ENCODE measurements at places on chromosomes 1 and 21.

- DNase-seq: no peak
These were observed 13.8 kb downstream of the AGT start for GRCh38 chr1:230700132-230700531.

- no peak for DNase-seq
These were observed 15.3 kb upstream of the AHCYL1 start for GRCh38 chr1:109969146-109969829.

DNA sequence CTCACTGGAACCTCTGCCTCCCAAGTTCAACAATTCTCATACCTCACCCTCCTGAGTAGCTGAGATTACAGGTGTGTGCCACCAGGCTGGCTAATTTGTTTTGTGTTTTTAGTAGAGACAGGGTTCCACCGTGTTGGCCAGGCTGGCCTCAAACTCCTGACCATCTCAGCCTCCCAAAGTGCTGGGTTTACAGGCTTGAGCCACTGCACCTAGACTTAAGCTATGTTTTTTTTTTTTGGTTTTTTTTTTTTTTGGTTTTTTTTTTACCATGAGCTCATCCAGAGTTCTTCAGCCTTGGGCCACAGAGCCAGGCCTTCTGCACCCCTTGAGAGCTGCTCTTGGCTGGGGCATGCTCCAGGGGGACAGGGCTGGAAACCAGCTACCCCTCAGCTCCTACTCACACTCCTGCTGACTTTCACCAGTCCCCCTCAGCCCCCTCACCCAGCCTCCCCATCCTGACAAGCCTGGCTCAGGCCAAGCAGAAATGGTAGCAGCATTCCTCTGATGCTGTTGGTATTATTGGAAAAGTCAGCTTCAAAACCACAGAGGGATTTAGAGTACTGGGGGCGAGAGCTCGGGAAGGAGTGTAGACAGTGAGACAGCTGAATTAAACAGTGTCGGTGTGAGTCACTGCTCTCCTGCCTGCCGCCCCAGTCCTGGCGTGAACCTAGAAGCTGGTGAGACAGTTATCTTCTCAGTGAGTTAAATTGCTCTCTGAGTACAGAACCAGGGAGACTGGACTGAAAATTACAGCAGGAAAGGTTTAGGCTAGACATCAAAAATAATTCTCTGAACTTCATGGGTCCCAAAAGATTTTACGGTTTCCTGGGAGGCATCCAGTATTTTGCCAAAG lies 63.7 kb downstream of the NAV1 start:
- DNase-seq: no peak

DNA sequence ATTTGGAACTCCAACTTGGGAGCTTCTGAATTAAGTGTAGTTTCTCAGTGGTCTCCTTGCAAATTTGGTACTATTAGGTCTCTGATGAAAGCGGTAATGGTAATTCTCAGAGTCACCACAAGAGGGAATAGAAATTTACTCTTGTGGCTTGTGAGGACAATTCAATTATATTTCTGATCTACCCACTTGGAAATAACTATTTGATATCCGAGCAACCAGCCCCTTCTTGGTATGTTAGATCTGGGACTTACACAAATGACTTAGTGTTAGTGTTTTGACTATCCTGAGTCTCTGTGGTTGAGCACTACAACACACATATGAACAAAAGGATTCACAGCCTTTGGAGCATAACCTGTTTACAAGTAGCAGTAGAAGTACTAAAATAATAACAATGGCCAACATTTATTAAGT lies 68.1 kb downstream of the RPS6KA1 start:
- DNase-seq: peak; percentile 58

- DNase-seq: no peak
These were observed 146.6 kb upstream of the ADGRL2 start for GRCh38 chr1:81654147-81654546.

DNA sequence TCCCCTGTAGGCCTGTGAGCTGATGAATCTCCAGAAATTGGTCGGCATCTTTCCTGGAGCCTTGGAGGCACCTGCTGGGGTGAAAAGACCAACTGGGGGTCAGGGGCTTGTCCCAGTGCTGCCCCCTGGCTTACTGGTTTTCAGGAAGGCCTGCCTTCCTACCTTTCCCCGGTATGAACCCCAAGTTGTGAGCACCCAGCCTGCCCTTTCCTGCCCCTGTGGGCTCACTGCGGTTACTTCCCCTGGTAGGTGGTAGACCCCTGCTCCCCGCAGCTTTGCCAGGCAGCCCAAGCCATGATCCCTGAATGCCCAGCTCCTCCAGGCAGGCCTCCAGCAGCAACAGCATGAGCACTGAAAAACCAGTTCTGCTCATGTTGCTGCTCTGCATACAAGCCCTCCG lies 10.2 kb downstream of the DMRTB1 start:
- no peak for DNase-seq

GRCh38 chr1:182444497-182444896 lies 5.4 kb upstream of the RGSL1 start:
- no peak for DNase-seq

GRCh38 chr1:184463680-184464079 lies 76.9 kb downstream of the C1orf21 start:
- DNase-seq: no peak

GRCh38 chr1:41282679-41283317 lies 40.7 kb upstream of the SCMH1 start:
- DNase-seq: peak; percentile 3

- no peak for DNase-seq
These were observed 2.2 kb upstream of the CLCA2 start for GRCh38 chr1:86421601-86422280.

DNA sequence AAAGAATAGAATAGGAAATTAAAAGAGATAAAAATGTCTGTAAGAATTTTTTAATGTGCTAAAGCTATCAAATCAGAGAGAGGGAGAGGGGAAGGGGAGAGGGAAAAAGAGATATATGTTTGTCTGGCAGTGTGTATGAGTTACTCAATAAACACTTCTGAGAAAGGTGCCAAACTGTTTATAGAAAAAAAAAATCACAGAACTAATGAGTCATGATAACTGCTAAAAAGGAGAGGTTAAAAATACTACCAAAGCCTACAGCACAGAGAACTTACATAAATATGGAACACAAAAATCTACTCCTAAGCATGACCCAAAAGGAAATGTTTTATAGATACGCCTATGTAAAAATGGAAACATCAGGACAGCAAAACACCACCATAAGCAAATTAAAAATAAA lies 45.4 kb downstream of the SELENOF start:
- no peak for DNase-seq

DNA sequence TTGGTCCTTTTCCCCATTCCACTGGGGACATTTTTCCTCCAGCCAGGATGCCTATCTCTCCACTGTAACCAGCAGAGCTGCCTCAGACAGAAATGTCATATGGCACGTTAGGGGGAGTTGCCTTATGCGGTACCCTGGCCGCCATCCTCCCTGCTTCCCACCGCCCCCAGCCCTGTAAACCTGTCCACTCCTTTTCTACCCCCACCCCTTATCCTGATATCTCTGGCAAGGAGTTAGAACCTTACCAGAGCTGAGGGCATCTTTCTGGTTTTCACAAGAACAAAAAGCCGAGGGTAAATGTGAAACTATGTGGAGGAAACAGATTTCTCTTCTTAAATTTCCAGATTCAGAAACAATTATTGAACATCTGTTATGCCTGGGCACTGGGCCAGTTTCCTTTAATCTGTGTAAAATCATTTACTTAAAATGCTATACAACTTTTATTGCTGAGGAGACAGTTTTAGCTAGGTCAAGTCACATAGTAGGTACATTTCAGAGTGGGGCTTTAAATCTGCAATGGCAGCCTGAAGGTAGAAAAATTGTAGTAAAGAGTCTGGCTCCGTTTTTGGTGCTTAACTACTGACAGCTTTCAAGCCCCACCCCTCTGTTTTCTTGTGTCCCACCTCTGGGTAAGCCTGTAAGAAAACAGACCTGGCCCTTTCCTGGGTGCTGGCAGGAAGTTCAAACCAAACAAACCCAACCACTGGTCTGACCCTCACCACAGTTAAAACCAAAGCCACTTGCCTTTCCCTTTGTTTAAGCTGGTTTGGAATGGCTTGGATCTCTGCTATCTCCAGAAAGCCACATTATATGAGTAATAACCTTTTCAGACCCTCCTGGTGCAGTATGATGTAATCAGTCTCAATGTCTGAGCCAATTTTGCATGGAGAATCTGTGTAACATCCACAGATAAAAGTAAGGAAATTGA lies 319.0 kb downstream of the HHAT start:
- no peak for DNase-seq

DNA sequence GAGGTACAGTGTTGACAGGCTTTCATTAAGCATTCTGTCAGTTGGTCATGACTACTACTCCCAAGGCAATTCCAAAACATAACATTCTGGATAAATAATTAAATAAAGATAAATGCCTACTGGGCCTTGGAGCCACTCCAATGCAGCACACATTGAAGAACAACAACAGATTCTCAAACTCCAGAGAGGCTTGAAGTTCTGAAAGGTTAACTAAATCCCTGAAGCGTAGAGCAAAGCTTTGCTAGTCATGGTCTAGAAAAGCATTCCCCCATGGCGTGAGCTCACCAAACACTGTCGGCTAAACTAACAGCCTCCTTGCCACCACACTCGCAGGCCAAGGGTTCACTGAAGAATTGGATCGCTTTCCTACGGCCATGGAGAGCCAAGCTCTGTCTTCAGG lies 268.0 kb downstream of the ATG4C start:
- no peak for DNase-seq

DNA sequence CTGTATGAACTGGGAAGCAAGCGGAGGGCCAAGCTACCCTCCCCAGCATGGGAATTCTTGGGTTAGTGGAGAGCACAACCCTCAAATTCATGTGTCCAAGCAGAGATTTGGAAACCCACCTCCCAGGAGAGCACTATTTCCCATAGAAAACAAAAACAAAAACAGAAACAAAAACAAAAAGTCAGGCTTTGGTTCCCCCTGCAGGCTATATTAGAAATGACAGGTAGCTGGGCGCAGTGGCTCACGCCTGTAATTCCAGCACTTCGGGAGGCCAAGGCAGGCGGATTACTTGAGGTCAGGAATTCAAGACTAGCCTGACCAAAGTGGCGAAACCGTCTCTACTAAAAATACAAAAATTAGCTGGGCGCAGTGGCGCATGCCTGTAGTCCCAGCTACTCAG lies 10.8 kb downstream of the MINDY1 start:
- DNase-seq: peak; percentile 57

GRCh38 chr1:220291580-220291979 lies 19.3 kb upstream of the RAB3GAP2 start:
- DNase-seq: no peak

DNA sequence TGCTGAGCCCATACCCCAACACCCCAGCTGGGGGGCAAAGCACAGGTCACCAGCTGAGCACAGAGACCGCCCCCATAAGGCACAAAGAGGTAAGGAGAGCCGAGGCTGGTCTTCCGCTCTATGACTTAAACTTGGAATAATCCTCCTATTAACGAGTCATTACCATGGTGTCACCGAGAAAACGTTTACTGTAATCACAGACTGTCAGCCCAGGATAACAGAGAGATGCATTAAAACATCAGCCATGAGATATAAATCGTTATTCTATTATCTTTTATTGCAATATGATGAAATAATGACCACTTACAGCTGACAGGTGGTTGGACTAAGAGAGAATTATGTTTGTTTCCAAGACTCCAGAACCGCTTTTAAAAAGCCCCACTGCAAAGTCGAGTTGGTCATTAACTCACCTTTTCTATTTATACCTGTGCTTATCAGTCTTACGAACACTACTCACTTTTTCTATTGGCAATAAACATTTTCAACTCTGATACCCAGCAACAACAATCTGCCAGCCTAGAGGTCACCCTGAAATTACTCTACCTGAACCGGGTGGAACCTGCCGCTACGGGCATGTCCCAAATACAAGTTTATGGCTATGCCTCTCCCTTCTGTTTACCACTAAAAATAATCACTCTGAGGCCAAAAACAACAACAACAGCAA lies 21.5 kb downstream of the NPHP4 start:
- DNase-seq: no peak

DNA sequence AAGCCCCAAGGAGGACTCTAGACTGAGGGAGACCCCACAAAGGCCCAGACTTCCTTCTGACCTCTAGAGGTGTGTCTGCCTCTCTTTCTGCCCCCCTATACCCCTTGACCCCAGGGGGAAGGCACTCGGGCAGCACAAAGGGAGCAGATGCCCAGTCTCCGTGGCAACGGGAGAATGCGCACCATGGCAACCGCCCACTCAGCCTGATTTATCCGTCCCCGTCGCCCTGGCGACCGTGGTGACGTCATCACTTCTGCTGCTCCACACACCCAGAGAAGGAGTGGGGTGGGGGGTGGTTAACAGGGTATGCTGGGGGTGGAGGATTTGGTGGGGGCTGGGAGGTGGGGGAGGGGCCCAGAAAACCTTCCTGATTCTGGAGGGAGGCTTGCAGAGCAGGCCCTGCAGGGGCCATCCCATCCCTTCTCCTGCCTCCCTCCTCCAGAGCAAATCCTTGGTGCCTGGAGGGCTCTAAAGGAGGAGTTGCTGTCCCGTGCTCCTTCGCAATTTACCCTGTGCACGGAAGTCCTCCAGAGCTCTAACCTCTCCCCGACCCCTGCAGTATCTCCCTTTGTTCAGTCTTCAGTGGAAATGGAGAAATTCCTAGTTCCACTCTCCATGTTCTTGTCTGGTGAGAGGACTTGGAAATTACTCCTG lies 6.3 kb downstream of the CELF3 start:
- no peak for DNase-seq

GRCh38 chr1:202858331-202858730 lies 30.6 kb downstream of the RABIF start:
- no peak for DNase-seq

DNA sequence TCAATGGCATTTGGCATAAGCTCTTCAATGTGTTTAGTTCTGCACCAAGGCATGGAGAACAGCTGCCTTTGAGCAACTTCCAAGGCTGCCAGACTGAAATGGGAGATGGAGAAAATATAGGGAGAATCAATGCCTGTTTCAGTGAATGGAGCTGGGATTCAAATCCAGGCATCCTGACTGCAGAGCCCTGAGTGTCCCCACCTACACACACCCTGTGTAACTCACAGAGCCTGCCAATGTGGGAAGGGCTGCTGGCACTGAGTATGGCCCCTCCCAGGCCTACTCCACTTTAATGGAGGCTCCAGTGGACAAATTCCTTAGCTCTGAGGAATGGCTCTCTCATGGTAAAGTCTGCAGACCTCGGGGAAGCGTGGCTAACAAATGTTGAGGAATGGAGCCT lies 145.6 kb upstream of the TNR start:
- DNase-seq: no peak

DNA sequence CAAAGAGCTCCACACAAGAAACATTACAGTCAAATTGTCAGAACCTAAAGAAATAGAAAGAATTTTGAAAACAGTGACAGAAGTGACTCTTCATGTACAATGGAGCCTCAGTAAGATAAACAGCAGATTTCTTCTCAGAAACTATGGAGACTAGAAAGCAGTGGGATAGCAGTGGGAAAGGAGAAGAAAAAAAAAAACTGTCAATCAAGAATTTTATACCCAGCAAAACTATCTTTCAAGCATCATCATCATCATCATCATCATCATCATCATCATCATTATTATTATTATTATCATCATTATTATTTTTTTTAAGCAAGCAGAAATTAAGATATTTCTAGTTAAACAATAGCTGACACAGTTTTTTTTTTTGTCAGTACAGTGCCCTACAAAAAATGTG lies 24.2 kb downstream of the CEP170 start:
- DNase-seq: peak; percentile 27

- peak; percentile 54 for DNase-seq
These were observed 46.5 kb upstream of the COA6 start for GRCh38 chr1:234326497-234327366.

Measured in NCI-H345 (cell line).